Kidney (tissue), 22 donors: ENCODE measurements at places on chromosomes 4 and X. TPM values are rescaled to one million over a fixed set of nuclear protein-coding genes. Genes with fewer than 3 reads are reported as not detected.

The RASL11B gene
- 4.3 TPM for total RNA-seq

The CDK16 gene
- 96.1 TPM for total RNA-seq

The CXorf66 gene
- total RNA-seq: not detected

The DRP2 gene
- 0.16 TPM for total RNA-seq

The REELD1 gene
- 0.66 TPM for total RNA-seq

The CDKL5 gene
- total RNA-seq: 18.0 TPM
